ENCODE measurements at places on chromosomes 1 and 21.

DNA sequence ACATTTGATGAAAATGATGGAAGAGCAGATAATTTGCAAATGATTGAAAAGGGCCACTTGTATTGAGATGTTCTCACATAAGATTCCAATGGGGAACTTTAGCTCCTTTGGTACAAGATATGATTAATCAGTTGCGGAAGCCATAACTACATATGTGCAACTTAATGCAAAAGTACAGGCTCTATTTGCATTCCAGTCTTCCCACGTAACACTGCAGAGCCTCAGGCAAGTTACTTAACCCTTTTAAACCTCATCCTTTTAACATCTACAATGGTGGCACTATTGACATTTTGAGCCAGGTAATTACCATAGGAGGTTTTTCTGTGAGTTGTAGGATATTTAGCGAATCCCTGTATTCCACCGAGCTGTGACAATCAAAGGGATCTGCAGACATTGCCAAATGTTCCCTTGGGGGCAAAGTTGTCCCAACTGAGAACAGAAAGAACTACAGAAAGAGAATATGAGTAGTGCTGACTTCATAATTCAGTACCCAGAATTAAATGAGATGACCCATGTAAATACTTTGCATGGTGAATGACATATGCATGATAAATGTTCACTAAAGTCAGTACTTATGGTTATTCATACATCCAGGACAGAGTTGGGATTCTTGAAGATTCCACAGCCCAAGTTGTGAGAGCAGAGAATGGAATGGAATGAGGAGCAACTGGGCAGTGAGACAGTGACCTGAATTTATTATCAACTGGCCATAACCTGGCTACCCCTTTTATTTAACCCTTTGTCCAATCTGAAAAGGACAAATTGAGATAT lies 62.6 kb downstream of the SPAG17 start:
- DNase-seq: no peak

- DNase-seq: no peak
Observed at GRCh38 chr1:113770031-113770430, 10.7 kb upstream of the PHTF1 start.

DNA sequence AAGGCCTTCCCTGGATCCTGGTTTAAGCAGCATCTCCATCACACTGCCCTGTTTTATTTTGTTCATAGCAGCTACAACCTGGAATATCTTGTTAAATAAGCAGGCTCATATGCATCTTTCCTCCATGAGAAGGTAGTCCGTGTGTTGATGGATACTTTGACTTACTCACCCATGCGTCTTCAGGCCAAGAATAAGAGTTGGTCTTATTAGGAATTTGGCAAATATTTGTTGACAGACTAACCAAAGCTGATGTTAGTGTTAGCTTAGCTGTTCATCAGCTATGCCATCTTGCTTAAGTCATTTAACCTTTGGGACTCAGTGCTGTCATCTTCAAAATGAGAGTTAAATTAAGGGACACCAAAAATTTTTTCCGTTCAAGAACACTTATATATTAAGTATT lies 59.2 kb downstream of the SASS6 start:
- DNase-seq: no peak

- DNase-seq: no peak
Observed at GRCh38 chr1:70066711-70067110, 138.7 kb downstream of the LRRC40 start.

All from NCI-H1694 (cell line).